T-helper 2 cell treated with Interferon-gamma antibody and Interleukin-4, amounts not matched to agents 100 ng/mL and 5 ng/mL, for 36 hours (primary cell): ENCODE measurements at places on chromosomes 6 and 20. TPM values are rescaled to one million over a fixed set of nuclear protein-coding genes. Genes with fewer than 3 reads are reported as not detected.

Gene IL17F
- not detected in 2 replicates for total RNA-seq

Gene ACTR5
- 8.7 and 10.0 TPM in 2 replicates for total RNA-seq

Gene DLL1
- 0.50 TPM in 1 of 2 replicates, not detected in the other for total RNA-seq

Gene ZC2HC1B
- total RNA-seq, result not detected in 2 replicates

Gene ULBP3
- 0.98 and 1.0 TPM in 2 replicates for total RNA-seq

Gene PAK1IP1
- total RNA-seq, result 16.1 and 17.3 TPM in 2 replicates

Gene CAGE1
- 0.16 TPM in 1 of 2 replicates, not detected in the other for total RNA-seq

Gene NCR2
- not detected in 2 replicates for total RNA-seq

Gene TMEM200A
- 2.6 and 3.3 TPM in 2 replicates for total RNA-seq

Gene SFTA2
- not detected in 2 replicates for total RNA-seq

Gene MACROD2
- not detected in 2 replicates for total RNA-seq

Gene RAB22A
- 15.8 and 16.6 TPM in 2 replicates for total RNA-seq

Gene ARHGAP40
- not detected in 2 replicates for total RNA-seq

Gene POU3F2
- total RNA-seq, result not detected in 2 replicates

Gene LAMP5
- not detected in 2 replicates for total RNA-seq

Gene PLA2G7
- not detected in 2 replicates for total RNA-seq

Gene TENT5A
- 1.4 and 2.5 TPM in 2 replicates for total RNA-seq
